ENCODE measurements at places on chromosomes 1 and 21.

GRCh38 chr1:180366371-180367068 is 135.9 kb downstream of the ACBD6 start:
- no peak for DNase-seq

DNA sequence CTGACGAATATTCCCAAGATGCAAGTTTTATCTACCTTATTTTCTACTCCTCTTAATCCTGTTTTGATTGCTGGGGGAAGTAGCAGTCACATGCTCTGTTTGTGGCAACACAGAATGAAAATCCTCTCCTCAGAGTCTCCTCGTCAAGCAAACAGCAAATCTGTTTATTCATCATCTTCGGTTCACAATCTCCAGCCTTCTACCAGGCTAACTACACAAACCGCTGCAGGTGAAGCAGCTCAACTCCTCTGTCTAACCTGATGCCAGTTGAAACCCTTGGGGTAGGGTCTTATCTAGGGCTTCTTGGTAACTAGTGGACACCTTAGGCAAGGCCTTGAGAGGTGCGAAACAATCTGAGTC is 91.0 kb downstream of the SIPA1L2 start:
- DNase-seq, result peak; percentile 39

DNA sequence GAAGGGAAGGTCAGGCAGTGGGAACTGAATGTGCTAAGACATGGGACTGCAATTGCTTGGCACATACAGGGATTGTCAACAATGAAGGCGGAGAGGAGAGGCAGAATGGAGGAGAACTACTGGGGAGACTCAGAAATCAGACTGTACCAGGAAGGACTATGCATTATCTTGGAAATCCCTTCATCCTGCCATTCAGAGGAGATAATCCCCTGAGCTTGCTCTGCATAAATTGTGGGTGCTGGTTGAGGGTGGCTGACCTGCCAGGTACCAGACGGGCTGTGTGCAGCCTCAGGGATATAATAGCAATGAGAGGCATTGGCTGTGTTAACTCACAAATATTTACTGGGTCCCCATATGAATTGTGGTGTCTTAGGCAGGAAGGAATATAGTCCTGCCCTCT is 5.0 kb upstream of the TRABD2B start:
- DNase-seq, result no peak

DNA sequence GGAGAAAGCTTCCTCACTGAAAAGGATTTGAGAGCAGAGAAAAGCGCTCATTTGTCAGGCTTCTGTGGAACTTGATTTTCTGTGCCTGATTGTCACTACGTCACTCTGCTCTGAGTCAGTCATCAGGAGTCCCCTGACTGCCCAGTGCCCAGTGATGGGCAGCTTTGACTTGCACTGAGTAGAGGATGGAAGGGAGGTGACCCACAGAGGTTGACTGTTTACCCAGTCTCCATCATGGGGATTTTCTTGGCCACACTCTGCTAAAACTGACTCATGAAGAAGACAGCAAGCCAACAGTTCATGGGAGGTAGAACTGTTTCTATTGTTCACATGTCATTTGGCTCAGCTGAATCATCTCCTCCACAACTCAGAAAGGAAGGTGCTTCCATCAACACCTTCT is 82.1 kb upstream of the DUSP10 start:
- no peak for DNase-seq

- no peak for DNase-seq
Observed at GRCh38 chr1:221573756-221574155, 168.1 kb downstream of the DUSP10 start.

GRCh38 chr21:37534431-37534830 is 167.9 kb downstream of the DYRK1A start:
- no peak for DNase-seq

DNA sequence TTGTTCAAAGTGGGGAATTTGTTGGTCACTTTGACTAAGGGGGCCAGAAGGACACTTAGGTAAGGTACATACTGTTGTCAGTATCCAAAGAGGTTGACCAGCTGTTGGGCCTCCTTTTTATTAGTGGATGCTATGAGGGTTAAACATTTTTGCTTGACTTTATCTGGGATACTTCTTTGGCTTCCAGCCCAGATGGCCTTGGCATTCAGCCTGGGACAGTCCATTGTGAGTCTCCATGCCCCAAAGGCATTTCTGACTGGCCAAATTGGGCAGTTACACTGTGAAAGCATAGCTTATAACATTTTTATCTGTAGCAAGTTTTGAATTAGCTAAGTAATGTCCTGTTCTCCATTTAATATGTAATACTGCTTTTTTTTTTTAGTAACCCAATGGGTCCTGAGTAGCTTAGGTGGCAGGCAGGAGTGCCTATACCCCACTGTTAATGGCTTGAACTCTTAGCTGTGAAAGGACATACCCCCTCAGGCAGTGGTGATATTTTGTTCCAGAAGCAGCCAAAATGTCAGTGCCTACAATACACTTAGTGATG is 35.4 kb upstream of the CD1D start:
- no peak for DNase-seq

All from H1 (cell line).